ENCODE measurements at places on chromosomes 7 and 10.

GRCh38 chr7:41175435-41175834 is 527.5 kb downstream of the INHBA start:
- DNase-seq = no peak

DNA sequence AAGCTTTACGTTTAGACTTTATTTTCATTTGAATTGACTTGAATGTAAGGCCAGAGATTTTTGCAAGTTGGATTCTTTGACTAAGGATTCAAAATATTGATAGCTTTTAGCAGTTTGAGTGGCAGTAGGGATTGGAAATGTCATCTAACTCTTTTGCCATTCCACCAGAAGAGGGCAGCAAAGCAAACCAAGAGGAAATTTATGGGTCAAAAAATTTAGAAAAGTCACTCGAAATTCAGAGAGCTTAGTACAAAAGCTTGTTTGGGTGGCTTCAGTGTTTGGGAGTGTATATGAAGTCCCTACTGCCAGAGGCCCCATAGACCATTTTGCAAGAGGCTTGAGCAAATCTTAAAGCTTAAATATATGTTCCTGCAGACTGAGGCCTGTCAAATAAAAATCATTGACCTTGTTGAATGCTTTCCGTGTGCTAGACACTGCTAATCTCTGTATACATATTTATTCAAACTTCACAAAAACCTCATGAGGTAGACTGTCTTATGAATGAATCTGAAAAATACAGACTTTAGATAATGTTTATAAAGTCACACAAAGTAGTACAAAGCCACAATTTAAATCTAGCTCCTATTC is 44.6 kb upstream of the RSBN1L start:
- DNase-seq = no peak

DNA sequence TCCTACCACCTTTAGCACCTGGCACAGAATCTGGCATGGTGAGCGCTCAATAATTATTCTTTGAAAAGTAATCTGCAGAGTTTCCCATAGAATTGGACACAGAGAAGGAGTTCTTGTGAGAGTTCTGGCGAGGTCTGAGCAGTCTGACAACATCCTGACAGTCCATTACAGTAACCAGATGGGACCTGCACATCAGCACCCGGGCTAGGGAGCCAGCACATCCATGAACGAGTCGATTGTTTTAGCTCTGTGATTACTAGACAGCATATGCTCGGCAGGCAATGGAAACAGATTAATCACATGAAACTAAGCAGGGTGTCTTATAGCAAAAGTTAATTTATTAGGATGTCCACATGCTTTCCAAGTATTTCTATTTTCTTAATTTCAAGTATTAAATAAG is 96.7 kb downstream of the SEMA3D start:
- DNase-seq = no peak

GRCh38 chr10:70902661-70903261 is 14.4 kb upstream of the PCBD1 start:
- no peak for DNase-seq

DNA sequence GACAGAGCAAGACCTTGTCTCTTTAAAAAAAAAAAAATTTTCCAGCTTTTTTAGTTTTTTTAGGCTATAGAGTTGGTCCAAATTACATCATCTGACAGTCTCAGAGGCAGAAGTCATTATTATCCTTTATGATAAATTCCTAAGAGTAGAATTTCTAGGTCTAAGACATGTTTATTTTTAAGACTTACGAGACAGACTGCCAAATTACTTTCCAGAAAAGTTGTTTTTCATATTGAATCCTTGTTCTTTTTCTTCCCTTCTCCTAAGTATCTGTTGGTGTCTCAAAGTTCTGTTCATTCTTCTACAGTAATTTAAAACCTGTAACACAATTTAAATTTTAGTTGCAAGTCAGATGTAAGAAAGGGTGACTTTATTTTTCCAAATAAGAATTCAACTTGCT is 421.4 kb downstream of the GALNT17 start:
- no peak for DNase-seq

DNA sequence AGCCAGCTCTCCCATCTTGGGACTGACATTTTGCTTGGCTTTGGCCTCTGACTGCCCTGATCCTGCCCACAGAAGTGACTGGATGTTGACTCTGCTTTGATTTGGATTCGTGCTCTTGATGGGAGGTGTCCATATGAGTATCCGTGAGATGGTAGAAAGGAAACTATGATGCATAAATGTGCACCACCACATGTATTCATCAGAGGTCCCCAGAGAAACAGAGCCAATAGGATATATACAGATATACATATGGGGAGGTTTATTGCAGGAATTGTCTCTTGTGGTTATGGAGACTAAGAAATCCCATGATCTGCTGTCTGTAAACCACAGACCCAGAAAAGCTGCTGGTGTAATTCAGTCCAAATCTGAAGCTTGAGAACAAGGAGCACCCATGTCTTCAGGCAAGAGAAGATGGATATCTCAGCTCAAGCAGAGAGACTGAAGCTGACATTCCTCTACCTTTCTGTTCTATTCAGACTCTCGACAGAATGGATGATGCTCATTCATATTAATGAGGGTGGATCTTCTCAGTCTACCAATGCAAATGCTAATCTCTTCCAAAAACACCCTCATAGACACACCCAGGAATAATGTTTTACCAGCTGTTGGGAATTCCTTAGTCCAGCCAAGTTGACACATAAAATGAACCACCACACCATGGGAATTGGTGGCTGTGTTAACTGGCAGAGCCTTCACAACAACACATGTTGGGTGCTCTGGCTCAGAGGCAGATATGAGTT is 390.7 kb downstream of the CCSER2 start:
- DNase-seq = no peak

DNA sequence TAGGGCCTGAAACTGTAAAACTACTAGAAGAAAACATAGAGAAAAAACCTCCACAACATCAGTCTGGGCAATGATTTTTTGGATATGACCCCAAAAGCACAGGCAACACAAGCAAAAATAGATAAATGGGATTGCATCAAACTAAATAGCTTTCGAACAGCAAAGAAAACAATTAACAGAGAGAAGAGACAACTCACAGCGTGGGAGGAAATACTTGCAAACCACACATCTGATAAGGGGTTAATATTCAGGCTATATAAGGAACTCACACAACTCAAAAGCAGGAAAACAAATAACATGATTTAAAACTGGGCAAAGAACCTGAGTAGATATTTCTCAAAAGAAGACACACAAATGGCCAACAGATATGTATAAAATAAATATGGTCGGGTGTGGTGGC is 7.7 kb upstream of the GSTK1 start:
- no peak for DNase-seq

DNA sequence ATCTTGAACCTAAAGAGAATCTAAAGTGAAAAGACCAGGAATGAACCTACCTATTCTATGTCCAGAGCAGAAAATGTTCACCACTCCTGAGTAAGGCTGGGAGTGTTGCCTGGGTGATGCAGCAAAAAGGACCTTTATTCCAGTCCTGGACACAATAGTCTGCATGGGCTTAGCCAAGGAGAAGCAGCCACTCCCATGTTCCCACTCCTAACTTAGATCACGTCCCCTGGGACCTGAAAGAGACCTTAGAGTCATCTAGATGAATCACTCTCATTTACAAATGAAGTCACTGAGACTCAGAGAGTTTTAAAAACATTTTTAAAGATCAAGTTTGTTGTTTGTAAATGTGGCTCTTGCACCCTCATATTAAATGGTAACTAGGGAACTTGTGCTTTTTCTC is 763.4 kb downstream of the KCNMA1 start:
- DNase-seq = no peak

GRCh38 chr10:86311906-86312305 is 54.7 kb downstream of the GRID1 start:
- no peak for DNase-seq

- DNase-seq = no peak
These were observed 120.1 kb downstream of the LRRN3 start for GRCh38 chr7:111210996-111211395.

DNA sequence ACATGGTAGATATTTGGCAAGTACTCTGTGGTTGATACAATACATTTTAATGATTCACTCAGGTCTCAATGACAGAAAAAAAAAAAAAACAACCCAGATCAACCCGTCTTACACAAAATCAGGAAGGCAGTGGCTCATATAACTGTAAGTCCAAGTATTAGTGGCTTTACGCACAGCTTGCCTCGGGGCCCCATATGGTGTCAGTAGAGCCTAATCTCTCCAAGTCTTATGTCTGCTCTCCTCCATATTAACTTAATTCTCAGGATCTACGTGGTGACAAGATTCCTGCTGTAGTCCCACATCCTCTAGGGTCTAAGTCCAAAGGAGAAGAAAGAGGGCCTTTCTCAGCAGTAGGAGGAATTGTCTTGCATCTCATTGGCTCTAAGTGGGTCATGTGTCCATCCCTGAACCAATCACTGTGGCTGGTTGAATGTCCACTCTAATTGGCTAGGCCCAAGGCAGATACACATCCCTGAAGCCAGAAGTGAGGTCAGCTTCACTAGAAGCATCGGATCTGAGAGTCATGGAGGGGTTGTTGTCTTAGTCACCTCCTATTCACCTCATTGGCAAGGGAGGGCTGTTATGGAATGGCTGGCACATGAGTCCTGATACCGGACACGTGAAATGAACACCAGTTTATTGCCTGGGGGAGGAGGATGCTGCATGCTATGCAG is 20.5 kb upstream of the PLPP4 start:
- no peak for DNase-seq

- DNase-seq = no peak
These were observed 47.5 kb downstream of the EPC1 start for GRCh38 chr10:32299354-32299980.

DNA sequence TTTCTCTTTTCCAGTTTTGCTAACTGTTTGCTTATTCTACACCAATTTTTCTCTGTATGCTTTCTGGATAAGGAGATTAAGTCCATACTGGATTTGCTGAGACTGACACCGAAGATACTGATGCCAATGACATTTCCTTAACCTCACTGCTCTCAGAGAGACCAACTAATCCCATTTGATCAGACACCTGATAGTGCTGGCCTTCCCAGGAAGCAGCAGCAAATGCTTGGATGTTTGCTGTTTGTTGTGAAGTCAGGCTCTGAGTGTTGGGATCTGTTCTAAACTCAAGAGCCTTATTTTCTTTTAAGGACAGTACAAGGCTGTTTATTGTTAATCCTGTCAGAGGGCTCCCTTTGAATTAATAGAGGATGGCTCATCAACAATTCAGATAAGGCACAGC is 143.3 kb downstream of the ANK3 start:
- DNase-seq = no peak

- no peak for DNase-seq
These were observed 107.6 kb downstream of the DIP2C start for GRCh38 chr10:581776-582330.

DNA sequence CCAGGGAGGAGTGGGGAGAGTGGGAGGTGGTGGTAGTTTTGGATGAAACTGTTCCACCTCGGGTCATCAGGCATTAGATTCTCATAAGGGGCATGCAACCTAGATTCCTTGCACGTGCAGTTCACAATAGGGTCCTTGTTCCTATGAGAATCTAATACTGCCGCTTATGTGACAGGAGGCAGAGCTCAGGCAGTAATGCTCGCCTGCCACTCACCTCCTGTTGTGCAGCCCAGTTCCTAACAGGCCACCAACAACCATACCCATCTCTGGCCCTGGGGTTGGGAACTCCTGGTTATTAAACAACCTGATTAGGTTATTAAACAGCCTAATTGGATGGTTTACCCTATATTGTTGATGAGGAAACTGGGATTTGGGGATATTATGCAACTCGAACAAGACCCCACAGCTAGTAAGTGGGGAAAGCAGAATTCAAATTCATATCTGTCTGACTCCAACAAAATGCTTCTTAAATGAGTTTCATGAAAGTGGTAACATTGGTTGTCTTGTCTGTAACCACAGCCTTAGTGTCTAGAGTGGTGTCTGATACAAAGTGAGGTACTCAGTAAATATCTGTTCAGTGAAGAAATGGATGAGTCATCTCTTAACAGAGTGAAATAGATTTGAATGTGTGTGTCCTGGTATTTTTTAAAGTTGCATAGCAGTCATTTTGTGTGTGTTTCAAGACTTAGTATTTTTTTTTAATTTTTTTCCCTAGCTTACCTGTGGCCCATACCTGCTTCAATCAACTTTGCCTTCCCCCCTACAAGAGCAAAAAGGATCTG is 101.6 kb downstream of the HECTD2 start:
- no peak for DNase-seq

GRCh38 chr10:4609251-4609650 is 216.8 kb upstream of the AKR1E2 start:
- no peak for DNase-seq
